ENCODE measurements at places on chromosomes 5 and 9.

- DNase-seq: peak; percentile 94
Measured at GRCh38 chr5:87410931-87411330, 1.8 kb downstream of the CCNH start.

DNA sequence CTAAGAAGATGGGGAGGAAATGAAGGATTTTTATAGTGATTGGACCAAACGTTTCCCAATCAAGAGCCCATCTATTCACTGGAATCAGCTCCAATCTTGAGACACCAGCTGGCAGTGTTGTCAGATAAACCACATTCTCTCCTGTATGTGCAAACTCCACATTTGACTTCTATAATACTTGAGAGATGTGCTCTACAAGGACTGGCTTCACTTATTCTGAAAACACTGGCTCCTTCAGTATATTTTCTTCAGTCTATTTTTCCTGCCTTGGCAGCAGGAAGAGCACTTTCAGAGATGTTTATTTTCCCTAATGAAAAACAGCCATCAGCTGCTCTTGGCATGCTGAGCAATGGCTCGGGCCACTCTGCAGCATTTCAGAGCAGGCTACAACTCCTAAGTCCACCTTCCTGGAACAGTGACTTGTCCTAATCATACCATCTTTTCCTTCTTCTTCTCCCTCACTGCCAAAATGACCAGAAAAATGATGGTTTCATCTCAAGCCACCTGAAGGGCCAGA is 96.9 kb upstream of the FSTL4 start:
- DNase-seq: no peak

DNA sequence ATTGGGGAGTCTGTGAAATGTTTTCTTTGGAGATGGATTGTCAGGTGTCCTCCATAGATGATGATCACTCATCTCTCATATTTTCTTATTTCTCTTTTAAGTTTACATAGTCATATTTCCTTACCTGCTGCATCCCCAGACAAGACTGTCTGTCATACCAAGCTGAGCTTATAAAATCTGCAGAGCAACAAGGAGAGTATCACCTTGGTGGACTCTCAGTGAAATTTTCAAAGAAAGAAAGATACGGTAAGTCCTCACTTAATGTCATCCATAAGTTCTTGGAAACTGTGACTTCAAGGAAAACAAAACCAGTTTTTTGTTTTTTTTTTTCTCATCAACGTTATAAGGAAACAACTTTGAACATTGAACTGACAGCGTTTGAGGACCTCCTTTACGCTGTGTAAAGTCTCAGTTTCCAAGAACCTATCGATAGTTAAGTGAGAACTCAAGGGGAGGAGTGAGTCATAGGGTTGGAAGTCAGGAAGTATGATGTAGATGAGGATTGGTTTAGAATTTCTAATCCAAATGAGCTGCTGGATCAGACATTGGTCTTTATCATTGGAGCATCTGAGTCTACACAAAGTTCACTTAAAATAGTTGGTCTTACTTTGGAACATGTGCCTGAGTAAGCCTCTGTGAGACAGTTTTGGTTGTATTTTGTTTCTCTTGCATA is 45.5 kb downstream of the SPIN1 start:
- DNase-seq: peak; percentile 24

DNA sequence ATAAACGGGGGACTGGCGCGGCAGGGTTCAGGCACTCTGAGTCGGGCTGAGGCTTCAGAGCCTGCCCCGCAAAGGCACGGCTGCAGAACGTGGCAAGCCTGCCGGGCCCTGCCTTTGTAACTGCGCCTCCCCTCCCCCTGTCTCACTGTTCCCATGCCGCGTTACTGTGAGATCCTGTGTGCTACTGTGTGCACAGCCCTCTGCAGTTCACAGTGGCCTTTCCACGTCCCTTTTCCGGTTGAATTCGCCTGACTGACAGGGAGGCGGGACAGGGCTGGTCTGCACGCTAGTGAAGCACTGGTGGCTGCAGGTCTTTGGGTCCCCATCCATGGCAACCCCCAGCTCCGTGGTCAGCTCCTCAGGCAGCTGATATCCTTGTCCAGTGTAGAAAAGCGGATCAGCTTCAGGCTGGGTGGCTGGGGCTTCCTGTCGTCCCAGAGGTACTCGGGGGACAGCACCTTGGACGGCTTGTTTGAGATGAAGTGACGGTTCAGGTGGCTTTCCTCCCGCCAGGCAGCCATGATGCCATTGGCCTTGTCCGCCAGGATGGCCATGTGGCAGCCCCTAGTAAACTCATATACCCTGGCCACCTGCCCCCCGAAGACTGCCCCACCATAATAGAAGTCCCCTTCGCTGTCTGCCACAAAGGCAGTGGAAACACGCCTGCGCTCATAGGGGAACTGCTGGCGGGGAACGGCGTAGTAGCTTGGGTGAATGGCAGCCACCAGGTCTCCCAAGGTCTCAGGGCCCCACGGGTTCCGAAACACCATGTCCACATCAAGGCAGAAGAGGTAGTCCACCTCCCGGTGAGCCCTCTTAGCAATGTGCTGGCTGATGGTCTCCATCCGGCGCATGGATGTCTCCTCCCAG is 10.3 kb downstream of the GBGT1 start:
- no peak for DNase-seq

GRCh38 chr5:16922430-16922829 is 13.7 kb downstream of the MYO10 start:
- DNase-seq: no peak

DNA sequence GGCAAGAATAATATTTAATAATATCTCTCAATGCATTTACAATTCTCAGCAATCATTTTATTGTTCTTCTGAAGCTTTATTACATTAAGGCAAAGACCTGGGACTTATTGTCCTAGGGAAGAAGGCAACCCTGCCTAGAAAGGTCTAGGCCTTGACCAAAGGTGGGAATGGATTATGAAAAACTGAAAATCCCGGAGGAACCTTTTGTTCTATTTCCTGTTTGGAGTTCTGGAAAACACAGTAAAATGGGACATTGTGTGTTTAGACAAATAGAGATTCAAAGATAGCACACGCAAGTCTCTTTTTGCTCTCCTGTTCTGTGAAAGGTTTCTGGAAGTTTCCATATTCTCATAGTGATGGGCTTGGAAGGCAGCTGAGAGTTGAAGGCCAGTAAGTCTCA is 31.1 kb downstream of the BAAT start:
- DNase-seq: no peak

- DNase-seq: no peak
Measured at GRCh38 chr9:31783491-31783890, 601.0 kb upstream of the ACO1 start.

DNA sequence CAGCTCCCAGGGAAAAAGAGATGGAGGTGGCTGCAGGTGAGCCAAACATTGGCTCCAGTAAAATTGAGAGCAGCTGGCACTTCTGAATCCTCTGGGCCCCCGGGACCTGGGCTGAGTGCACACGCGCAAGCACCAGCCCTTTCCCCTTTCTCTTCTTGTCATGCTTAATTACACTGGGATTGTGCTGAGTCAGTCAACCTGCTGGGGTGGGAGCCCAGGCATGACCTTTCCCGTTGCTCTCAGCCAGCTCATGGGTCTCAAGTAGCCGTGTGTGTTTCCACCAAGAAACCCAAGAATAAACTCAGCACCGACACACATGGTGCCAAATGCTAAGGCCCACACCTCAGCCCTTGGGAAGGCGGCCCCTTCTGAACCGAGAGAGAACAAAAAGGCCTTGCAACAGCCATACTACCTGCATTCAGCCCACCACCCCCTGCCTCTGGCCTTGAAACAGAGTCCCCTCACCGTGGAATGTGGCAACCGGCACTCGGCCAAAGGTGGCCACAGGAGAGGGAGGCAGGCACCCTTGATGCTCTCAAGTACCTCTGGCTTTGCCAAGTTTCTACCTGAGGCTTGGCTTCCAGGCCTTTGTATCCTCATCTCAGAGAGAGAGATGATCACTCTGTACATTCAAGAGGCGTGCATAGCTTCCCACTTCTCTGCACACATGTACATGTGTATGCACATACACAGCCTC is 28.1 kb downstream of the SLIT3 start:
- no peak for DNase-seq

DNA sequence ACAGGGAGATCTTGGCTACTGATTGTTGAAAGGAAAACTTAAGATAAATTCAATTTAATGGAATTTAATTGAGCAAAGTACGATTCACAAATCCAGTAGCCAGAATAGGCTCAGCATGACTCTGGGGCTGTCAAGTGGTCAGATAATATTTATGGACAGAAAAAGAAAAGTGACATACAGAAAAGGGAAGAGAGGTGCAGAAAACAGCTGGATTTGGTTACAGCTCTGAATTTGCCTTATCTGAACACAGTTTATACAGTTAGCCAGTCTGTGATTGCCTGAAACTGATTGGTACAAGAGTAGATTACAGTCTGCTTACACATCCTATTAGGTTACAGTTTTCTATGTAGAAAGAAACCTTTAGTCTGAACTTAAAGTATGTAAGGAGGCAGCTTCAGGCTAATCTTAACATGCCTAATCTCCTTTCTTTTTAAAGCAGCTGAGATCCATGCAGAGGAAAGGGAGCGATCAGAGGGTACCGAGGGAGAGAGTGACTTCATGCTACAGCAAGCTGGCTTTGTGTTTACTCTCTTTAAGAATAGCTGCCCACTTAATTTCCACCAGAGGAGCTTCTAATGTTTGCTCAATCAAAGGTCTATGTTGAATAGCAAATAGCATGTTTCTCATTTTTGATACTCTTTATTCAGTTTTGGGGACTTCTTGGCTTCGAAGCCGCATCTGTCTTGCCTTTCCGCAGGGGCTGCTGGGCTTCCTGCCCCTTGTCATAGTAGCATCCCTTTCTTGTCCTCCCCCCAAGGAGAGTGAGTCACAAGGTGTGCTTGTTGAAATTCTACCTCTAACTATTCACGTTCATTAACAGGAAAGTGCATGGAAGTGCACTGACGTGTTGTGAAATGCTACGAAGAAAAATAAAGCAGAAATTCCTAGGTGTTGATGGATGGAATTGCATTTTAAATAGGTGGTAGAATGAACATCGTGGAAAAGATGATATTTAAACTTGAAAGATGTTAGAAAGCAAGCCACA is 761.2 kb downstream of the TAF11L14 start:
- DNase-seq: no peak

GRCh38 chr5:138352722-138353559 is 456 bp downstream of the KDM3B start:
- no peak for DNase-seq

DNA sequence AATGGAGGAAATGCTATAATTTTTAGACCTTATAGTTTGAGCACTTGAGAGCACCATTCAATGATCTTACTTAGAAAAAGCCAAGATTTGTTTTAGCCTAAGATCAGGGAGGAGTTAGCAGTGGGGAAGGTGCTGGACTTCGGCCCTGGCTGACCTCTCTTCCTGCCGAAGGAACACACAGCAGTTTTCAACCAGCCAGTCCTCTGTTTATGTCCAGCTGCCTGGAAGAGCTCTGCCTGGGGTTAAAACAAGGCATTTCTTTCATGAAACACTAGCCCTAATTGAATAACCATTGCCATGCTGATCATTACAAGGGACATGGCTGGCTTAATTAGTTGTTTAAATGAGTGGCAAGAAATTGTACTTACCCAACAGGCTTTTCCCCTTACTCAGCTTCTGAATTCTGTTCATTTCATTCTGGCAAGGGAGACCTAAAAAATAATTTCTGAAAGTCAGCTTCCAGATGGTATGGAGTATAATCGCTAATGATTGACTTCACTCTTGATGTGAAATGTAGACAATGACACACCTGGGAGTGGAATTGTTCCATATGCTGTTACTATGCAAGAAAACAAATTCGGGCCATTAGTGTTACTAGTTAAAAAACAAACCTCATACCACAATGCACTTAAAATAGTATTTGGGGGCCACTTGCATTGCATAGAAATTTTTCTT is 514.2 kb downstream of the SPOCK1 start:
- DNase-seq: no peak

DNA sequence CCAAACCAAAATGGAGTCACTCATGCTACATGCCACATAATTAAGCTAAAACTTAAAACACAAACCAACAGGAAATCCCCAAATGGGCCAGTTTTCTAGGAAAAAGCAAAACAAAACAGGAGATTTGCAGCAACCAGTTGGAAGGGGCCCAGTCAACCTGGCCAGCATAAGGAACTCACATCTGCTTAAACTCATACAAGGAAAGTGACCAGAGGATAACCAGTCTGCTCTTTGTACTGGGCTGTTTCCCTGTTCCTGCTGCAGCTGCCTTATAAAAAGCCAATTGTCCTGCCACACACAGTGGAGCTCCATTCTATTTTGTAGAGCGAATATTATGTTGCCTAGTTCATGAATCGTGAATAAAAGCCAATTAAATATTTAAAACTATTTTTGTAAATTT is 29.5 kb upstream of the PTPDC1 start:
- no peak for DNase-seq

DNA sequence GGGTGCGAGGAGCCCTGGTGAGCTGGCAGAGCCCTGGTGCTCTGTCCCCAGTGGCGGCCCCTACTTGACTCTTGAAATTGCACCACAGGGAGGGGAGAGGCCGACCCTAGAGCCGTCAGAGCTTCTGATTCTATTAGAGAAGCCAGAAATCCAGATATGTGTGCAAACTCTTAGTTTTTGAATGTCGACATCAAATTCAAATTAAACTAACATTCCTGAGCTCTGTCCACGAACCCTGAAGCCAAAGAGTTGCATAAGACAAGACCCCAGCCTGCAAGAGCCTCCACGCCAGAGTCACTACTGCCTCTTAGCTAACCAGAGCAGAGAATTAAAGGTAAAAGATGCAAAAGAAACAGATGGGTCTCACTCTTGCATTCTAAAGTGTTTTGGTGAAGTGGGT is 29.8 kb upstream of the MSX2 start:
- no peak for DNase-seq

- DNase-seq: no peak
Measured at GRCh38 chr9:127828262-127829031, 25.8 kb downstream of the FPGS start.

DNA sequence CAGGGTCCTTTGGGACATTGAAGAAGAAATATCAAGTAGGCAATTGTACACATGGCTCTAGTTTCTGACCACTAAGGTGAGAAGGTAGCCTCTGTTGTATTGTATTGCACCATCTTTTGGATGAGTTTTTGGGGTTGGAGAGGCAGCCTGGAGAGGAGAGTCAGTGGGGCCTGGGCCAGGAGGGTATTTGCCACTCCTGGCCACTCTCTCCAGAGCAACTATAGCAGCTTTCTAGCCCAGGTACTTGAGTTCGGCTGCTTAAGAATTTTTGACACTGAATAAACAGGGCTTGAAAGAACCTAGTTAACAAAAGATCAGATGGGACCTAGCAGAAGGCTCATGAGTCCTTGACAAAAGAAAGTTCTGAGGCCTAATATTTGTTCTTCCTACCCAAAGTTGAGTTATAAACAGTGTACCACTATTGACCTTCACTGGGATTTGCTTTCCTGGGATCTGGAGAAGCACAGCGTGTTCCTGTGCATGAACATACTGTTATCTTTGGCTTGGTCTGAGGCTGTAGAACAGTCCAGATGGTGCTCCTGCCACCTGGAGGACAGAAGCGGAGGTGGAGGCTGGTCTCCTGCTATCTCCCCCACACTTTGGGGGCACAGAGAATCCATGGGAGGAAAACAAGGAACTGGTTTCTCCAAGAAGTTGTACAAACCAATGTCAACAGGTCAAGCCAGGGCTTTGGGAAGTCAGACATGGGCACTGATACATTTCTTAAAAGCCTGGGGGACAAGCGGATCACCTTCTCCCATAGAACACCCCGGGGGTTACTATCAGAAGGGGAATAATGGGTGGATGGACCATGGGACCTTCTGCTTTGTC is 110.4 kb upstream of the LIFR start:
- no peak for DNase-seq
